Ammon's horn (tissue), 1 donor: ENCODE measurements at places on chromosomes 13 and 19.

- DNase-seq = no peak
Measured at GRCh38 chr19:46442808-46443450, 14.2 kb upstream of the PNMA8C start.

DNA sequence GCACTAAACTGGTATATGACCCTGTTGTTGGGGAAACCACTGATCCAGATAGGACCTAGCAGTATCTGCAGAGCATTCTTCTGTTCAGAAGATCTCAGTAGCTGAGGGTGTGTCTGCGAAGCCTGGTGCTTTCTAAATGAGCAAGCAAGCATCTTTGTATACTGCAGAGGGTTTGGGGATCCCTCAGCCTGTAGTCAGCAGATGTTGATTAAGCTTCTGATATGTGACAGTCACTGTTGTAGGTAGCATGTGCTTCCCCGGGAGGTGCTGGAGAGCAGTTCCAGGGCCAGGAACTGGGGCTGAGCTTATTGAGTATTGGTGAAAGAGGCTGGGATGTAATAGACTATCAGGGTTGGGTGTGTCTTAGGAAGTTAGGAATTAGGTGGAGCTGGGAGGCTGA lies 1.5 kb downstream of the SCAF1 start:
- no peak for DNase-seq

GRCh38 chr19:57708641-57709361 lies at the start of gene ZNF154:
TSS of gene ZNF154 (minus strand) at chr19:57709204. CDS start at chr19:57708971, 233 bp downstream.
- DNase-seq = peak; percentile 71

- peak; percentile 33 for DNase-seq
Measured at GRCh38 chr13:99087954-99088491, 110.2 kb upstream of the DOCK9 start.

GRCh38 chr19:17488593-17489391 lies 18.5 kb downstream of the SLC27A1 start:
- DNase-seq = no peak

- no peak for DNase-seq
Measured at GRCh38 chr19:46407856-46408663, 5.3 kb downstream of the CCDC8 start.

DNA sequence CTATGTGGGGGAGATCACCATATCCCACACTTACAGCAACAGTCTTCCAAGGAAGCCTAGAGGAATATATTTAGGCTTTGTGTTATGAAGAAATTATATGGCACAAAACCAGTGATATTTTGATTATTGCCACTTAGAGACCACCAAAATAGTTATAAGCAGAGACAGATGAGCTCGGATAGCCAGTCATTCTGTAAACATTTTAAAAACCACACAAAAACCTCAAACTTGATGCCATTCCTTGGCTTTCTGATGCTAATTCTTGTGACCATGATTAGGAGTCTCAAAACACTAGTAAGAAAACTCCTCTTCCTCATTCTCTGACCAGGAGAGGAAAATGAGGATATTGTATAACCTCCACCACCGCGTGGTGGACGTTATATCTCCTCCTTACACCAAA lies 496.4 kb downstream of the FOXO1 start:
- no peak for DNase-seq

GRCh38 chr19:17123041-17123440 lies 47.5 kb downstream of the MYO9B start:
- no peak for DNase-seq
